Small intestine (tissue), 16 donors: ENCODE measurements at places on chromosomes 13 and 19. TPM values are rescaled to one million over a fixed set of nuclear protein-coding genes. Genes with fewer than 3 reads are reported as not detected.
A peak's percentile ranks its signal among the peaks of the same experiment; 100 is the strongest.

Gene RHPN2
- polyA plus RNA-seq = 20.7 TPM

Gene KCTD12
- 2.5 TPM for polyA plus RNA-seq

Gene HSH2D
- 19.3 TPM for polyA plus RNA-seq

Gene RPS19
- polyA plus RNA-seq = 3,107 TPM

GRCh38 chr13:73429701-73430100 lies 370.9 kb downstream of the KLF5 start:
- peaks cover 5% of the 10 kb centered on the region for H3K4me1 ChIP-seq
- peak overlapping the region; percentile 64 for H3K27ac ChIP-seq
- no peak overlapping the region for H3K4me3 ChIP-seq
- no peak for DNase-seq

DNA sequence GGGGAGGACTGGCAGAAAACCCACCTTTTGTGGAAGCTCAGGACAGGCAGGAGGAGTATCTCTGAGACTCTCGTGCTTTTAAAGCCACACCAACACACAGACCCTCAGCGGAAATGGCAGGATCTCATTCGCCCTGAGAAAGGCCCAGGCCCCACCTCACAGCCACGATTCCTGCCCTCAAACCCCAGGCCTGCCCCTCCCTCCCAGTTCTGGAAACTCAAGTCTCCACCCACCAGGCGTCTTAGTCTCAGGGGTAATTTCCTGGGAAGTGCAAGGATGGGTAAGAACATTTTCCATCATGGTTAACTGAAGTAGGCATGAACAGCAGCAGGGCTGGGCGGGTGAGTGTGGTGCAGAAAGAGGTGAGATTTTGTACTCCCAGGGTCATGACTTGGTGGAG lies 8.0 kb upstream of the PDE4C start:
- DNase-seq = no peak
- peaks cover 20% of the 10 kb centered on the region for H3K27me3 ChIP-seq
- H3K27ac ChIP-seq = no peak overlapping the region
- no peaks in the 10 kb centered on the region for H3K36me3 ChIP-seq

DNA sequence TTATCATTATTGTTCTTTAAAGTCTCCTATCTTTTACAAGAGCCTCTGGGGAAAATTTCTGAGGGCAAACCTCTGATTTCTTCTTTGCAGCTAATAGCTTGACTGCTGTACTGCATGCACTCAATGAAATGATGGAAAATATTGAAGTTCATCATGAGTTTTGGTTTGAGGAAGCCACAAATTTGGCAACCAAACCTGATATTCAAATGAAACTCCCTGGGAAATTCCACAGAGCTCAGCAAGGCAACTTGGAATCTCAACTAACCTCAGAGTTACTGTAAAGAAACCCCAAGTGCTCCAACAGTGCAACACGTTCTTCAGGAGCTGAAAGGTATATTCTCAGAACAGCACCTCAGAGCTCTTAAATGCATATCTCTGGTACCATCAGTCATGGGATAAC lies 14.2 kb upstream of the RNF6 start:
- H3K4me1 ChIP-seq = no peaks in the 10 kb centered on the region
- peaks cover 3% of the 10 kb centered on the region for H3K27me3 ChIP-seq
- no peak overlapping the region for H3K4me3 ChIP-seq
- H3K27ac ChIP-seq = no peak overlapping the region
- no peaks in the 10 kb centered on the region for H3K36me3 ChIP-seq
- DNase-seq = no peak

- DNase-seq = peak; percentile 43
- no peaks in the 10 kb centered on the region for H3K4me1 ChIP-seq
- H3K27ac ChIP-seq = no peak overlapping the region
- no peaks in the 10 kb centered on the region for H3K36me3 ChIP-seq
- no peak overlapping the region for H3K4me3 ChIP-seq
- no peaks in the 10 kb centered on the region for H3K27me3 ChIP-seq
Observed at GRCh38 chr19:18208098-18208951, 4.5 kb upstream of the RAB3A start.

DNA sequence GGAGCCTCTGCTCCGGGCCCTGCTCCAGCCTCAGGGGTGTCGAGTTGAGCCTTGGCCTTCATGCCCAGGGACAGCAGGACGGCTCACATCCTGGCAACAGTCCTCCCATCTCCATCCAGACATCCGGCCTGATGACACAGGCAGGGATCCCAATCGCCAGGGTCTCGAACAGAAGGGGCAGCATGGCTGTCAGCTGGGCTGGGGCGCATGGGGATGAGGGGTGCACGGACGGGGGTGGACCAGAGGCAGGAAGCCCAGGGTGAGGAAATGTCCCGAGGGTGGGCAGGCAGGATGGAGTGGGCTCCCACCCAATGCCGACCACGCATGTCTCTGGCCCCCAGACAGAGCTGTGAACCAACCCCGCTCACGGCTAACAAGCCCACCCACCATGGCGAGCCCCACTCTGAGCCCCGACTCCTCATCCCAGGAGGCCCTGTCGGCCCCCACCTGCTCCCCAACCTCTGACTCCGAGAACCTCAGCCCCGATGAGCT lies 16.2 kb downstream of the EVI5L start:
- H3K36me3 ChIP-seq = no peaks in the 10 kb centered on the region
- no peak overlapping the region for H3K27ac ChIP-seq
- DNase-seq = no peak

GRCh38 chr19:3304871-3305423 lies 61.4 kb upstream of the NFIC start:
- H3K4me1 ChIP-seq = no peaks in the 10 kb centered on the region
- no peaks in the 10 kb centered on the region for H3K36me3 ChIP-seq
- no peak overlapping the region for H3K27ac ChIP-seq
- no peak overlapping the region for H3K4me3 ChIP-seq
- no peaks in the 10 kb centered on the region for H3K27me3 ChIP-seq

DNA sequence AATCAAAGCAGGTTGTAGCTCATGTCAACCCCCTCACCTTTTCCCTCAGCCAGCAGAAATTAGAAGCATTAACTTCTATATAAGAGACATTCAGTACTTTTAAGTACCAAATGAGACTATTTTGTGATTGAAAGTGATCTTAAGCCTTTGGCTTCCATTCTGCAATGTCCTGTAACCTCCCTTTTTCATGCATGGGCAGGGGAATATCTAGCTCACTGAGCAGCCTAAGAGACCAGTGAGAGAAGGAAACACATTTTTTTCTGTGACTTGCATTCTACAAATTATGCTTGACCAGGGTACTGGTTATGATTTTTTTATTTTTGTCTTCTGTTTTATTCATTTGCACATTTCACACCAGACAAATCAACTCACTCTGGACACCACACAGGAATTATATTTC lies 369.6 kb downstream of the KCTD12 start:
- no peaks in the 10 kb centered on the region for H3K4me1 ChIP-seq
- no peaks in the 10 kb centered on the region for H3K36me3 ChIP-seq
- H3K4me3 ChIP-seq = no peak overlapping the region
- no peak for DNase-seq

DNA sequence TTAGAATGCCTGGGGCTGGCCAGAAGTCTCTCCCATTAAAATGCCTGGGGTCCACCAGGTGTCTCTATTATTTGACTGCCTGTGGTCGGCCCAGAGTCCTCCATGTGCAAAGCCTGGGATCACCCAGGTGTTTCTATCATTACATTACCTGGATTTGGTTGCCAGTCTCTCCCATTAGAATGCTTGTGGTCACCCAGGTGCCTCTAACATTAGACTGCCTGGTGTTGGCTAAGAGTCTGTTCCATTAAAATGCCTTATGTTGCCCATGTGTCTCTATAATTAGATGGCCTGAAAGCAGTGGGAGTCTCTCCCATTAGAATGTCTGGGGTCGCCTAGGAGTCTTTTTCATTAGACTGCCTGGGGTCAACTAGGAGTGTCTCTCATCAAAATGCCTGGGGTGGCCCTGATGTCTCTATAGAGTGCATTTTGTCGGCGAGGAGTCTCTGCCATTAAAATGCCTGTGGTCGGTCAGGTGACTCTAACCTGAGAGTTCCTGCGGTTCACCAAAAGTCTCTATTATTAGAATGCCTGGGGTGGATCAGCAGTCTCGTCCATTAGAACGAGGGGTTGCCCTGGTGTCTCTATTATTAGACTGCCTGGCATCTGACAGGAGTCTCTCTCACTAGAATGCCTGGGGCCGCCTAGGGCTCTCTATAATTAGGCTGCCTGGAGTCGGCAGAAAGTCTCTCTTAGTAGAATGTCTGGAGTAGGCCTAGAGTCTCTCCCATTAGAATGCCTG lies 1540.5 kb downstream of the UQCRFS1 start:
- no peaks in the 10 kb centered on the region for H3K27me3 ChIP-seq
- DNase-seq = no peak
- H3K4me3 ChIP-seq = no peak overlapping the region
- no peak overlapping the region for H3K27ac ChIP-seq
- H3K36me3 ChIP-seq = no peaks in the 10 kb centered on the region

DNA sequence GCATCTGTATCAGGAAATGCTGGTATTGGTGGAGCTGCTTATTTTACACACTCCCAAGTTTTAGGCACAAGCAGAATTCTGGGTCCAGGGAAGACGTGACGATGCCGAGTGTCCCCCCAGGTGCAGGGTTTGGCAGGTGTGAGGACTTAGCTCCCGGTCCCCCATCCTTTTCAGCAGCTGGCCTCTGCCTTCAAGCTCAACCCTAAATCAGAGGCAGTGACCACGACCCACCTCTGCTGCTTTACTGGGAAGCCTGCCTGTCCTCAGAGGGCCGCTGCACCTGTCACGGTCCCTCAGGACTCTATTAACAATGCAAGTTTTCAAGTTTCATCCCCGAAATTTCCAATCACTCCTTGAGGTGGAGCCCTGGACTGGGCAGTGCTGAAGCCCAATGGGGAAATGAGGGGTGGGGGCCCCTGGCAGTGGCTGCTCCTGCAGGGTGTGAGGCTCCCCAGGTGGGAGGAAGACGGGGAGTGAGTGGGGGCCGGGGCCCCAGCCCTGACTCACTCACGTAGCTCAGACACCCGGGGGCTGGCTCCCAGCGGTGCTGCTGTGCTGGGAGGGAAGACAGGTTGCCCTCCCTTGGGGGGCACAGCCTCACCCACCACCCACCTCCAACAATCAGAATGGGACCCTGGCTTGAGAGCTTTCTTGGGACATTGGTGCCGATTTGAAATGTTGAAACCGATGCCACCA lies 92.6 kb upstream of the MCF2L start:
- no peaks in the 10 kb centered on the region for H3K4me1 ChIP-seq
- H3K36me3 ChIP-seq = peaks cover 94% of the 10 kb centered on the region
- DNase-seq = no peak
- H3K27me3 ChIP-seq = no peaks in the 10 kb centered on the region
- no peak overlapping the region for H3K27ac ChIP-seq
- no peak overlapping the region for H3K4me3 ChIP-seq

DNA sequence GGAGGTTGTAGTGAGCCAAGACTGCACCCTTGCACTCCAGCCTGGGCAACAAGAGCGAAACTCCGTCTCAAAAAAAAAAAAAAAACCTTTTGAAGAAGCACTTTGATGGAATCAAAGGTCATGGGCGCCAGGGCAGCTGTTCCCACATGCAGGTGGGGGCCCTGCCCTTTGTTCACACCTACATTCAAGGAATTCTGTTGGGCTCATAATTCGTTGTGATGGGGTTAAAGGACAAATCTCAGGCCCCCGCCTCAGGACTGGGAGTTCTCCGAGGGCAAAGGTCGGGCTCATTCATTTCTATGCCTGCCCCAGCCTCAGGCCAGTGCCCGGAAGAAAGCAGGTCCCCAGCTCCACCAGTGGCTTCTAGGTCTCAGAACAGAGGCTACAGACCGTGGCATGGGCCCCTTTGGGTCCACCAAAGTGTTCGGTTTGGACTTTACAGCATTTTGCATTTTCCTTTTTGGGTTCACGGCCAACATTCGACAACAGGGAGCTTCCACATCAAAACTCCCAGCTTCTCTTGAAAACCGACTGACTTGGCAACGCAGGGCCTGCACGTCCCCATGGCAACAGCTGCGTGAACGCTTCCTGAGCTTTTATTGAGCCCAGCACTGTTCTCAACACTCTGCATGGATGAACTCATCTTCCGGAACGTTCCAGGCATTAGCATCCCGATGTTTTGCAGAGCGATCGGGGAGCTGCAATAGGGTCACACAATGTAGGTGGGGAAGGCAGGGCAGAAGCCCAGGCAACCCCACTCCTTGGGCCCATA lies 10.1 kb upstream of the GTF2F1 start:
- peaks cover 25% of the 10 kb centered on the region for H3K4me1 ChIP-seq
- H3K27ac ChIP-seq = peak overlapping the region; percentile 77
- H3K4me3 ChIP-seq = no peak overlapping the region
- no peaks in the 10 kb centered on the region for H3K27me3 ChIP-seq
- DNase-seq = peak; percentile 99
- no peaks in the 10 kb centered on the region for H3K36me3 ChIP-seq

DNA sequence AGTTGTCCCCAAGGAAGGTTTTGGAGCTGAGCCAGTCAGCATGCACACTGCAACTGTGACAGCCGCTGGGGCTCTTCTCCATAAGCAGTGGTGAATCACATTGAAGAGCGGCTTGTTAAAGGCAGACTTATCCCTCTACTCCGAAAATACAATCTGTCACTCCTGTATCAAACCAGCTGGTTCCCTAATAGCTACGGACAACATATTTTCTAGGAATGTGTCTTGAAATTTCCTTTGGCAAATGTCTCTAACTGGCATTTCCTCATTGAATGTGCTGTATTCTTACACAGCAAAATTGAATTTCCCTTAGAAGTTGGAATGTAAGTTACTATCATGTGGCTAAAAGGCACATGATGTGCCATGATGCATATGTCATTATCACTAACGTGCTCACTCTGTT lies 104.0 kb upstream of the GPR12 start:
- DNase-seq = no peak
- H3K4me1 ChIP-seq = no peaks in the 10 kb centered on the region
- H3K4me3 ChIP-seq = no peak overlapping the region
- no peaks in the 10 kb centered on the region for H3K36me3 ChIP-seq
